DMS 273 treated with DMSO at 0.1 percent for 48 hours (cell line): ENCODE measurements at places on chromosomes 4 and X.

DNA sequence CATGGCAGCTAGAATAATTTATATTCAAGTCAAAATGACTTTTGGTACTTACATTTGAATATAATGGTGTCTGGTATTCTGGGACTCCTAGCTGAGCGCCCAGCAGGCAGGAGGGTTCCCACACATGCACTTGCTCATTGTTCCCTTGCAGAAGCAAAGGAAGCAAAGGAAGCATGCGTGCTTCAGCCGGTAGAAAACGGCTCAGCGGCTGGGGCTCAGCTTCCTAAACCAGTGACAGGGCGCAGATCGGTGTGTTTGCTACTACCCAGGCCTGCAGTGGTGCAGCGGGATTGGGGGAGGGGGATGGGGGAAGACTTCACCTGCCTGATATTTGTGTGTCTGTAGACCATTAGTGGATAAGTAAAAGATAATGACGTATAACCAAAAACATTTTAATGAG lies 978.3 kb upstream of the TENM3 start:
- no peak for DNase-seq

DNA sequence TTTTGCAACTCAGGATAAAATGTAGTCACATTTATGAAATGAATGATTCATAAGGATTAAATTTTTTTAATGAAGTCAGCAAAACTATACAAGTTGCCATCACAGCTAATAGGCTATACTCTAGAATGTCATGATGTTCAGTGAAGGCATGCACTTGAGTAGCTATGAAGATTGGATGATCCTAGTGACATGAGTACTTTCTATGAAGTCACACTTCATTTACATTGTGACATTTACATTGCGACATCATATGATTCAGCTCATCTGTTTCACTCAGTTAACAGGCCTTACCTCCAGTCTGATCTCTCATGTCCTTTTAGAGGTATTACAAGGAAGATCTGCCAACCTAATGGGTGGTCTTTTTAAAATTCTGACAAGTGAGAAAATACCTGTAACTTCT lies 82.7 kb upstream of the FGF13 start:
- no peak for DNase-seq

DNA sequence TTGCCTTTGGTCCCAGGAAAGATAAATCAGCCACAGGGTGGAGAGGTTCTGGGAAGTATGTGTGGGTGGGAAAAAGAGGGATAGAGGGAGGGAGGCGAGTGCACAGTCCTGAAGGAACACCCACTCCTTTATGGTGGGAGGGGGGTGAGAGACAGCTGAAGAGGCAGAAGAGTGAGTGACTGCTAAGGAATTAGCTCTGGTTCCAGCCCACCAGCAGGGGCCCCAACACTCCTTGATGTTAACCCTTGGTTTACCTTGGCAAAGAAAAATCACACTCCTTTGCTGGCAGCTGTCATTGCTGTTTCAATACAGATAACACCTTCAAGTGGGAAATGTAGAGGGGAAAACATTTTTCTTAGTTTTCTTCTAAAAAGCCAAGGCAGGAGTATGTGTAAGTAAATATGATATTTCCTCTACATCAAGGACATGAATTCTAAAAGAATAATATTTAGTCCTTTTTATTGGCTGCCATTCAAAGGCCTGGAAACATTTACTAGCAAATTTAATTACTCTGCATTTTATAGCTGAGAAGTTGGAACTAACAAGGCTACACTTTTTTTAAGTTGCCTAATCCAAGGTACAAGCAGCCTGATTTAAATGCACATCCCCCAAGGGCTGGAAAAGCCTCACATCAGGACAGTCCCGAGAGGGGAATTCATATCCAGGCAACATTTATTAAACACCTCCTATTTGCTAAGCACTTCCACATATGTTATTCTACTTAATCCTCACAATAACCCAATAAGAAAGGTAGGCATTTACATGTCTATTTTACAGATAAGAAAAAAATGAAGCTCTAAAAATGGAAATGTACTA lies 81.7 kb downstream of the HS6ST2 start:
- no peak for DNase-seq

GRCh38 chr4:76723373-76723772 lies 174.6 kb downstream of the SOWAHB start:
- DNase-seq = no peak

GRCh38 chr4:184032091-184032490 lies 127.0 kb downstream of the STOX2 start:
- no peak for DNase-seq

DNA sequence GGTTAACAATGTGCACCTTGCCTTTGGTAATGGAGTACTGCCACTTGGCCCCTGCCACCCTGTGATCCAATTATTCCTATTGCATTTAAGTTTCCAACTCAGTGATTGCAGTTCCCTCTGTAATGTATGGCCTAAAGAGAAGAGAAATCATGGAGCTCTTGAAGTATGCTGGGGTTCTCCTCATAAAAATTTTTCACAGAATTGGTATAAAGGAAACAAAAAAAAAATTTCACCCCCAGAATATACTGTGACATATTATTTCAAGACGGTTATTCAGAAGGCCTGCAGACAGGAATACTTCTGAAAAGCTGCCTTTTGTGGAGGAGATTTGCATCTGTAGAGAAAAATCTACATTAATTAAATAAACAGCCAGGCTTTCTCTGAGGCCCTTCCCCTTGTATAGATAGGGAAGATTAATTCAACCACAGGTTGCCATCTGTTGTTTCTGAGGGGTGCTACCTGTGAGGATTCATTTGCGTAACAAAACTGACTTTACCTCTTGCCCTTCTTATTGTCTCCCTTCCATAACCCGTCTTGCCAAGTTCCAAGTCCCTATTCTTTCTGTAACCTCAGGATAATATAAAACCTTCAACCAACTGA lies 94.8 kb upstream of the LANCL3 start:
- DNase-seq = no peak

GRCh38 chr4:47349326-47349725 lies 114.2 kb downstream of the COMMD8 start:
- no peak for DNase-seq

- DNase-seq = no peak
These were observed 44.9 kb downstream of the CCNG2 start for GRCh38 chr4:77201857-77202256.

DNA sequence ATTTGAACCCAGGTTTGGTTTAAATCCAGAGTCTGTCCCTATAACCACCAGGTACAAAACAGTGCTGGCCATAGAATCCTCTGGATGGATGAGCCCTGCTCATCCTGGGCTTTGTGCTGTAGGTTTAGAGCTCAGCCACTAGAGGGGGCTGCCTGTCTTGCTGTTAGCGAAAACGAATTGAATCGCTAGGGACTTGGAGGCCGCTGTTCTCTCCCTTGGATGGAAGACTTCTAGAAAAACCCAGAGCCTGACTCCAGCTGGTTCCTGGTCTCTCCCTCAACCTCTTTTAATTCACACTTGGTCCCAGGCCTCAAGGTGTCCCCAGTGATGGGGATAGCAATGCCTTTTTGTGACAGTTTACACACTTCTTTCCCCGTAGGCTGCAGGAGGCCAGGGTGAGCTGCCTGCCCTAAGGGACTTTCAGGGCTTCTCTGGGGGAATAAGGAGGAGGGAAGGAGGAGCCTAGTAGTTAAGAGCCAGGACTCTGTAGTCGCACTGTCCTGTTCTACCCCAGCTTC lies 8.7 kb downstream of the RIPPLY1 start:
- DNase-seq = peak; percentile 16

DNA sequence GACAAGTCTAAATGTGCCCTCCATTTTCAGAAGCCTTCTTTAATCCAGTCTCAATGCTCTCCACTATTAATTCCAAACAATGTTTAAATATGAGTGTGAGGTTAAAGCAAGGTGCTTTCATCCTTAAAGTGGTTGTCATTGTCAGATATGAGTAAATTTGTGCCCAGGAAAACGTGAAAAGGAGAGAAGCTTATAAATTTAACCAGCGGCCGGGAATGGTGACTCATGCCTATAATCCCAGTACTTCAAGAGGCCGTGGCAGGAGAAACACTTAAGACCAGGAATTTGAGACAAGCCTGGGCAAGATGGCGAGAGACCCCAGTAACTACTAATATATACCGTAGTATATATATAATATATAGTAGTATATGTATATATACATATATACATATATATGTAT lies 270.0 kb downstream of the ARHGAP24 start:
- DNase-seq = no peak

DNA sequence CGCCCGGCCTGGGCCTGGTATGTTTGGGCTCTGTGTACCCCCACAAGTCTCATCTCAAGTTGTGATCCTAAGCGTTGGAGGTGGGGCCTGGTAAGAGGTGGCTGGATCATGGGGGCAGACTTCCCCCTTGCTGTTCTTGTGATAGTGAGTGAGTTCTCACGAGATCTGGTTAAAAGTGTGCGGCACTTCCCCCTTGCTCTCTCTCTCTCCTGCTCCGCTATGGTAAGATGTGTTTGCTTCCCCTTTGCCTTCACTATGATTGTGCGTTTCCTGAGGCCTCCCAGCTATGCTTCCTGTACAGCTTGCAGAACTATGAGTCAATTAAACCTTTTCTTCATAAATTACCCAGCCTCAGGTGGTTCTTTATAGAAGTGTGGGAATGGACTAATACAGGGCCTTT lies 53.0 kb downstream of the CHST7 start:
- no peak for DNase-seq

- no peak for DNase-seq
These were observed 54.5 kb downstream of the LDB2 start for GRCh38 chr4:16843831-16844508.

- DNase-seq = no peak
These were observed 11.2 kb downstream of the RIPPLY1 start for GRCh38 chrX:106891762-106892460.

GRCh38 chrX:12709047-12709446 lies 82.2 kb upstream of the PRPS2 start:
- no peak for DNase-seq

DNA sequence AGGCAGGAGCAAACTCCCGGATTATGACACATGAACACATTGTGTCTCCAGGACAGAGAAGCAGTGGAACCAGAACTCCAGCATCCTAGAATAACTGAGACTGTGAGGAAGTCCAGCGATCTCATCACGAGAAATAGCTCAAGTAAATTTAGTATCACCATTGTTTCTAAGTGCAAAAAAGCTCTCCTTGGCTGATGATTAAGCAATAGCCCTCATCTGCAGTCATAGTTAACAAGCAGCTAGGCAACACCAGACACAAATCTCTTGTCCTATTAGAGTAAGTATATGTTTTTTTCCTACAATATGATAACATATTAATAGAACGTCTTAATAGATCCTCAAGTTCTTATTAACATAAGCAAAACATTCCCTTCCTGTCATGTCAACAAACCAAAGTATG lies 2.4 kb upstream of the CFAP299 start:
- no peak for DNase-seq

DNA sequence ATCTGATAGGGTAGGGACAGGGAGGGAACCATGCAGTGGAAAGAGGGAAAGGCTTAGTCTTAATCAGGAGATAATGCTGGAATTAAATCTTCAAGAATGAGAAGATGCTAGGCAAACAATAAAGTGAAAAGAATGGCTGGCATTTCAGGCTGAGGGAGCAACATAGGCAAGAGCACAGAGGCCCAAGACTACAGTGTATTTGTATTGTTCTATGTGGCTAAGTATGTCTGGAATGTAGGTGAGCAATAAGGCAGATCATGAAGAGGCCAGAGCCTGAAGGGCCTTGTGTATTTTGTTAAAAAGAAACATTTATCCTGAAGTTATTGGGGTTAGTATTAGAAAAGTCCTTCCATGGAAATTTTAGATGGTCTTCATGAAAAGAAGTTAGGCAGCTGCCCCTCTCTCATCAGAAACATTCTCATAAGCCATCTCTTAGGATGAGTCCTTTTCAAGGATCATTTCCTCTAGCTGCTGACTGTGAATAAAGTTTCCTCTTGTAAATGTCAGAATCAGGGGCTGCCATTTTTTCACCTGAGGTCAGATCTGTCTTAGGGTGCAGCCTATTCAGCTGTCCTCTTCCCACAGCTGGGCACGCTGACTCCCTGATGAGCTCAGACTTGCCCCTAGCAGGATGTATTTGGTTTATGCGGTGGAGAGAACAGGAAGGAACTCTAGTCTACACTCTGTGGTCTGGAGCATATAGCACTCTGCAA lies 46.3 kb downstream of the ATP10D start:
- no peak for DNase-seq

DNA sequence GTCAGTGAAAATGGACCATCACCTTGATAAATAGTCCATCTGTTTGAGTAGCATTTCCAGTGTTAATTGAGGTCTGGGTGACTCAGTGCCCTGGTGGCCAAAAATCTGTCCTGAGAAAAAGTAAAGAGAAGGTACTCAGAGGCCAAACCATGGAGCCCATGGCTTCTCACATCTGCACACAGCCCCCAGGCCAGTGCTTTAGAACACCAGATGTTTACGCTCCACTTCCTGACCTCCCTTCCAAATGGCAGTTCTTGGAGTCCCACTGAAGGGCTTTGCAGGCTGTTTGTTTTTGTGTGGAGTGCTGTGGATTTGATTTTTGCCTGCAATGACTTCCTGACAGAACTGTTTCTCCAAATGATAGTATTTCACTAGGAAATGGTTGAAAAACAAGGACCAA lies 60.2 kb upstream of the GPC4 start:
- DNase-seq = no peak
